ENCODE measurements at places on chromosomes 2 and 18. TPM values are rescaled to one million over a fixed set of nuclear protein-coding genes. Genes with fewer than 3 reads are reported as not detected.

The SESTD1 gene
- 12.3 TPM for total RNA-seq

The GPR45 gene
- not detected for total RNA-seq

- DNase-seq, result peak; percentile 79
Observed at GRCh38 chr2:181104512-181105115, 124.2 kb downstream of the UBE2E3 start.

- DNase-seq, result no peak
Observed at GRCh38 chr2:162065767-162066166, 8.2 kb downstream of the DPP4 start.

GRCh38 chr18:2848247-2849246 lies 1.7 kb downstream of the EMILIN2 start:
- DNase-seq, result no peak

- DNase-seq, result no peak
Observed at GRCh38 chr2:220499225-220499624, 871.8 kb downstream of the SLC4A3 start.

DNA sequence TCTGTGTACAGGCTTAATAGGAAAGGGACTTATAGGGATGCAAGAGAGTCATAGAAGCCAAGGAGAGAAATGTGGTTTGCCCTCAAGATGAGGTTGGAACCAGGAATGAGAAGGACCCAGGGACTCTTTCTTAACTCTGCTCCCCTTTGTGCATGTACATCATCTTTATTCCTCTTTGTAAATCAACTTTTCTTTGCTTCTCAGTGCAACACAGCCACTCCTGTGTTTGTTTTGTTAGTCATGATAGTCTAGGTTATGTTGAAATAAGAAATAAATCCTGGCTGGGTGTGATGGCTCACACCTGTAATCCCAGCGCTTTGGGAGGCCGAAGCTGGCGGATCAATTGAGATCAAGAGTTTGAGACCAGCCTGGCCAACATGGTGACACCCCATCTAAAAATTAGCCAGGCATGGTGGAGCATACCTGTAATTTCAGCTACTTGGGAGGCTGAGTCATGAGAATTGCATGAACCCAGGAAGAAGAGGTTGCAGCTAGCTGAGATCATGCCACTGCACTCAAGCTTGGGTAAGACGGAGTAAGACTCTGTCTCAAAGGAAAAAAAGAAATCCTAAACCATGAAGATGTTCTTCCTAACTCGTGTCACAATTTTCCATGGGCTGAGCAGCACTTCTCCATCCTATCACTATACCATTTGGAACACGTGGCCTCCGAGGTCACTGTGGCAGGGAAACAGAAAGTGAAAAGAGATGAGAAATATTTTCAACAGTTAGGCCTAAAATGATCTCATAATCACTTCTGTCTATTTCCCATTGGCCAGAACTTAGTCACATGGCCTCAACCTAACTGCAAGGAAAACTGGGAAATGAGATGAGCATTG lies 73.0 kb upstream of the TMEM17 start:
- DNase-seq, result no peak

- DNase-seq, result no peak
Observed at GRCh38 chr2:62209427-62209991, 13.6 kb downstream of the B3GNT2 start.

The INSIG2 gene
- total RNA-seq, result 35.2 TPM

DNA sequence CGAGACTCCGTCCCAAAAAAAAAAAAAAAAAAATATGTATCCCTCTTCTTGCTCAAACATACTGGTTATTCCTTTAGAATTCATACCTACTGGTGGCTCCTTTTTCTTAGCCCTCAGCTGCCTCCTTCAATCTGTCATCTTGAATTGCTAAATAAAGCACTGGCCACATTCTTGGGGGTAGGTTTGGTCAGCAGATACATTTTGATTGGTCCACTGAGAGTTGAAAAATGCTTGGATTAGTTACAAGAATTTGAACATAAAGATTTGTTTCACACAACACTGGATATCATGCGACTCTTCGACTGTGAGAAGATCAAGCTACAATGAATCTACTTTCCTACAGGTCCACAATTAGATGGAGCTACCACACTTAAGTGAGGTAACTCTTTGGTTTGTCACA lies 906.1 kb upstream of the SLC39A10 start:
- DNase-seq, result no peak

DNA sequence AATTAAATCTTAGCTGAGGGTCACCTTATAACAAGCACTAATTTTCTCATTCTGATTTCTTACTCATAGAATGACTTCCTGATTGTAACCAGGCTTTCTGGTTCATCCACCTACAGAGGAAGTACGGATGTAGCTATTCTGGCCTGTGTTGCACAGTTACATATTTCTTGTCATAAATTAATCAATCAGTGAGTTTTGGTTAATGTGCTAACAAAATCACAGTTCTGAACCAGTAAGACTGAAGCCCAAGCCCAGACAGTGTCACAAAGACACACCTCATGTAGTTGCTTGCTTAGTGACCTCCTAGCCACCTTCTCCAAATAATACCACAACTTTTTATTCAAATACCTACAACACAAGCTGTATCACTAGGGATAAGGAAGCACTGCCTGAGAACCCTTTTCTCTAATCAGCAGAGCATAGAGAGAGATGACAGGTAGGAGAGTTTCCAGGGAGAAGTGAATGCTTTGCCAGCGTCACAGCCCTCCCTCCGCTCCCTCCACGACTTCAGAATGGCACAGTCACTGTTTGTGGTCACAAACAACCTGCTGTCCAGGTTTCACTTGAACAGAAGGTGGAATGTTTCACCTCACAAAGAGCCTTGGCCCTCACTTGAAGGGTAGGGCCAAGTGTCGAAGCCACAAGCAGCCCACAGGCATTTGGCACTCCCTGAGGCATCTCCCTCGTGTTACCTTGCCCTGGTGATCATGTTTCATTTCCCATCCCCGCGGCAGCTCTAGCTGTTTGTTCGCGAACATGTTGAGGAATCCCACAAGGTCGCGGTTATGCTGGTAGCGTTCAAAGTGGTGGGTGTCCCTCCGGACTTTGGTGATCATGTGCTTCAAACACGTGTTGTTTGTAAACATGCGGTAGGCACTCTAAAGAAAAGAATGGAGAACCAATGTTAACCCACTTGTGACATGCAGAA lies 120.8 kb upstream of the STK17B start:
- no peak for DNase-seq

The COL5A2 gene
- total RNA-seq, result 0.66 TPM

- DNase-seq, result no peak
Observed at GRCh38 chr2:173752152-173752551, 213.0 kb downstream of the SP3 start.

The PRLH gene
- total RNA-seq, result not detected

DNA sequence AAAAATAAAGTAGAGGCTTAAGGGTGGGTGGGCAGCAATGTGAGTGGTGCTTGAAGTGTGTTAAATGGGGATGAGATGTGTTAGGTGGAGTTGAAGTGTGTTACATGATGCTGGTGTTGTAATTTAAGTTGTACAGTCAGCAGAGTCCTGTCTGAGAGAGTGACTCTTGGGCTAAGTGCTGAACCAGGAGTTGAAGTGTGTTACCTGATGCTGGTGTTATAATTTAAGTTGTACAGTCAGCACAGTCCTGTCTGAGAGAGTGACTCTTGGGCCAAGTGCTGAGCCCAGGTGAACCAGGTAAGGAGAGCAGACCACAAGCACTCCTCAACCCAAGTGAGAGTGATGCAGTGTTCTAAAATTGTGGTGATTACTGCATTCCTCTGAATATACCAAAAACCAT lies 40.6 kb downstream of the LCLAT1 start:
- DNase-seq, result no peak

- DNase-seq, result no peak
Observed at GRCh38 chr18:73621091-73621490, 526.5 kb downstream of the FBXO15 start.

DNA sequence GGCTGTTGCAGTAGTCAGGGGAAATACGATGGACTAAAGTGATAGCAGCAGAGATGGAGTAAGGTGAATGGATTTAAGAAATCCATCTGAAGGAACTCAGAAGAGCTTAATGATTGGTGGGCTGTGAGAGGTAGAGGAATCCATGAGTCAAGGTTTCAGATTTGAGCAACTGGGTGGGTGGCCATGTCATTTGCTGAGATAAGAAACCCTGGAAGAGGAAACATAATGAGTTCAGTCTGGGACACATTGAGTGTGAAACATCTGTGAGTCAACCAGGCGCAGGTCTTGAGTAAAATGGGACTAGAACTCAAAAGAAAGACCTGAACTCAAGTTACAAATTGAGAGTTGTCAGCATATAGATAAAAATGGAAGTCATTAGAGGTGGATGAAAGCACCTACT lies 19.7 kb upstream of the ASNSD1 start:
- DNase-seq, result no peak

- no peak for DNase-seq
Observed at GRCh38 chr2:181984814-181985631, 630 bp upstream of the PPP1R1C start.

DNA sequence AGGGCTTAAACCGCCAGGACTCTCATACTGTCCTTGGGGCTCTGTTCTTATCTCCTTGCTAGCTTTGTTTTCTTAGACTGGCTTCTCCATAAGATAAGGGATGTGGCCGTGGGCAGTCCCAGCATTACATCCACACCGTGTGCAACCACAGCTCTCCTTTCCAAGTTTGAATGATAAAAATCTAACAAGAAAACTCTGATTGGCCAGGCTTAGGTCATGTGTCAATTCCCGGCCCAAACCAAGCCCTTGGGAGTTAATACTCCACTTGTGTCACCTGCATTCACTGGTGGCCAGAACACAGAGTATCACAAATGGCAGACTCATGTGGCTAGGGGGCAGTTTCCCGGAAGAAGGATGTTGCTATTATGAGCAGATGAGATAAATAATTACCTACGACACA lies 43.2 kb upstream of the KDM3A start:
- no peak for DNase-seq

DNA sequence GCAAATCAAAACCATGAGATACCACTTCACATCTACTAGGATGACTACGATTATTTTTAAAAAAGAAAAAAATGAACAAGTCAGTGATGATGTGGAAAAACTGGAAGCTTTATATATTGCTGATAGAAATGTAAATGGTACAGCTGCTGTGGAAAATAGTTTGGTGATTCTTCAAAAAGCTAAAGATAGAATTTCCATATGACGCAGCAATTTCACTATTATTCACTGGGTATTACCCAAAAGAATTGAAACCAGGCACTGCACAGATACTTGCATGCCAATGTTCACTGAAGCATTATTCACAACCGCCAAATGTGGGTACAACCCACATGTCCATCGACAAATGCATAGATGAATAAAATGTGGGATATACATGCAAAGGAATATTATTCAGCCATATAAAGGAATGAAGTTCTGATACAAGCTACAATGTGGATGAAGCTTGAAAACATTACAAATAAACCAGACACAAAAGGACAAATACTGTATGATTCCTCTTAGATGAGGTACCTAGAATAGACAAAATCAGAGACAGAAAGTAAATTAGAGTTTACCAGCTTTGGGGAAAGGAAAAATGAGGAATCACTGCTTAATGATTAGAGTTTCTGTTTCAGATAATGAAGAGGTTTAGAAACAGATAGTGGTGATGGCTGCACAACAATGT lies 11.1 kb downstream of the RTTN start:
- no peak for DNase-seq

DNA sequence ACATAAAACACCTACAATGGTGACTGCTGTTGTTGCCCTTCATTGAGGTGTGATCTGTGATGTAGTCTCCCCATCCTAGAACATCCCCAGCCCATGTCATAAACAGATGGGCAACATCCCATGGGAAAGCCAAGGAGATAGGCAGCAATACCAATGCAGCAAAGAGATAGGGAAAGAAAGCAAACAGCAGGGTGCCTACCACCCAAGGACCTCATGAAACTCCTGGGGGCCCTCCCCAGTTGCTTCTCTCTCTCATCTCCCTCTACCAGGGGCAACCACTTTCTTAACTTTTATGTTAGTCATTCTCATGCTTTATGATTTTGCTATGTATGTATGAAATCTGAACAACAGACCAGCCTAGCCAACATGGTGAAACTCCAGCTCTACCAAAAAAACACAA lies 8.1 kb upstream of the ITPRIPL1 start:
- no peak for DNase-seq

The COL3A1 gene
- 0.09 TPM for total RNA-seq

DNA sequence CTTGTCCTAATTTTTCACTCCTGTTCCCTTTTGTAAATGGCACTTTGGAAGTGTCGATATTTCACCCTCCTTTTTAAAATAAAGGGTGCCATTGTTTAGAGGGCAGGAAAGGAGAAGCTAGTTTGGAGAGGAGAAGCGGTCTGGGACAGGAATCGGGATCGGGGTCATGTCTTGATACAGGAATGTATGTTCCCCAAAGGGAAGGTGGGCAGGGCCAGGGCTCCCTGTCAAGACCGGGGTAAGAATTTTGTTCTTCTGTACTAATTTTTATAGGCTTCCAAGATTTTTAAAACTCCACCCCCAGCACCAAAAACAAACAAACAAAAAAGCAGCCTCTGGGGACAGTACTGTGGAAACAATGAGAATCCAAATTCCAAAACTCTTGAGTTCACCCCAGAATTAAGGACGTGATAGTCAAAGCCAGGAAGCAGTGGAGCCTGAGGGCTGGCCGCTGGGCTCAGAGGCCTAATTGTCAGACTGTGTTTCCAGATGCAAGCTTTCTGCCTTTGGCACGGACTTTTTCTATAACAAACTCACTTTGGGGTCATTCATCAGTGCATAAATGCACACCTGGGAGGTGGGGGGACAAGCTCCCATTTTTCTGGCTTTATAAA lies 250.4 kb upstream of the SIX2 start:
- no peak for DNase-seq
